ENCODE measurements at places on chromosomes 6 and 20. TPM values are rescaled to one million over a fixed set of nuclear protein-coding genes. Genes with fewer than 3 reads are reported as not detected.

Gene SLC17A9
- total RNA-seq: 40.4 TPM

Gene DIDO1
- total RNA-seq: 53.8 TPM

Gene NKAIN2
- not detected for total RNA-seq

Gene SLPI
- total RNA-seq: not detected

Gene TP53TG5
- not detected for total RNA-seq

Gene PRDM1
- 3.9 TPM for total RNA-seq

Gene PDYN
- total RNA-seq: not detected

Gene SLCO4A1
- 6.6 TPM for total RNA-seq

Gene EPPIN
- total RNA-seq: not detected

Gene GMDS
- total RNA-seq: 6.6 TPM

Gene TXLNB
- under 0.01 TPM for total RNA-seq

Gene KIAA1755
- 1.7 TPM for total RNA-seq

Gene EYA2
- total RNA-seq: 0.57 TPM

Gene BTNL2
- total RNA-seq: not detected

Gene LY6G6F
- total RNA-seq: not detected

Gene TGM3
- total RNA-seq: not detected

Gene FBXO30
- total RNA-seq: 9.4 TPM

Gene HLA-DQA1
- total RNA-seq: 0.43 TPM

Gene PTCRA
- not detected for total RNA-seq

Gene CASP8AP2
- total RNA-seq: 15.7 TPM

Gene CYP21A2
- total RNA-seq: not detected

Gene SIGLEC1
- under 0.01 TPM for total RNA-seq

Gene F13A1
- 1.0 TPM for total RNA-seq

Gene PI16
- total RNA-seq: 0.14 TPM

Gene SOX18
- total RNA-seq: 0.43 TPM

Gene DPPA5
- total RNA-seq: not detected

Gene STMN3
- total RNA-seq: 41.1 TPM

Gene SDC4
- 212 TPM for total RNA-seq

Gene C6orf118
- total RNA-seq: not detected
